ENCODE measurements at places on chromosomes 16 and 17.

DNA sequence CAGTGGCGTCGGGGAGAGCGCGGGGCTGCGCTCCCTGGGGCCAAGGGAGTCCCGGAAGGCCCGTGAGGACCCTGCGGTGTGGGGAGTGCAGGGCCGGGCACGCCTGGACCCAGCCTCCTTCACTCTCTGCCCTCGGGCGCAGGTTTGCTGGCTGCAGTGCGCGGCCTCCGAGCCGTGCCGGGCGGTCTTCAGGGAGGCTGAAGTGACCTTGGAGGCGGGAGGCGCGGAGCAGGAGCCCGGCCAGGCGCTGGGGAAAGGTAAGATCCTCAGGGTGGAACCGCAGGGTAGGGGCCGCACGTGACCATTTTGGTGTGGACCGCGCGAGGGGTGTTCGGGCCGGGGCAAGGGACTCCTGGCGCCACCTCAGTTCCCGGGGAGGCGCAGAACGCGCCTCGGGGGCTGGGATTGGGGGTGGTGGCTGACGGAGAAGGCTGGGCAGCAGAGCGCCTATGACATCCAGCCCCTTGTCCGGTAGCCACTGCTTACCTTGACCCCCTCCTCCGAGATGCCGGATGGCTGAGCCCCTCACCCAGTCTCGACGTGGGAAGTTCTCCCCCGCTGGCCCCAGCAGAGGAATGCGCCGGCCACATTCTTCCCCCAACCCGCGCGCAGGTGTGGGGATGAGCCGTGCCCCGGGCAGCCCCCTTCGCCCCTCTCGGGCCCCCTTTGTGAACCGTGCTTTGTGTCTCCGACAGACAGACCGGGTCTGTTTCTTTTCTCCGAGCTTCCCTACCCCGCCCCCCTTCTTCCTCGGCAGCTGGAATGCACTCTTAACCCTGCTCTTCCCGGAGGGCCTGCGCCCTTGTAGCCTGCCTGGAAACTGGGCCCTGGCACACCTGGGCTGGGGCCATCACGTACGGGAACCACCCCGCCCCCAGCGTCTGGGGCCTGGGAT lies 631 bp downstream of the CDH3 start:
- DNase-seq, result no peak

- DNase-seq, result no peak
These were observed 1.5 kb downstream of the CD2BP2 start for GRCh38 chr16:30353438-30354129.

- DNase-seq, result no peak
These were observed 77.6 kb upstream of the HLF start for GRCh38 chr17:55186937-55187770.

DNA sequence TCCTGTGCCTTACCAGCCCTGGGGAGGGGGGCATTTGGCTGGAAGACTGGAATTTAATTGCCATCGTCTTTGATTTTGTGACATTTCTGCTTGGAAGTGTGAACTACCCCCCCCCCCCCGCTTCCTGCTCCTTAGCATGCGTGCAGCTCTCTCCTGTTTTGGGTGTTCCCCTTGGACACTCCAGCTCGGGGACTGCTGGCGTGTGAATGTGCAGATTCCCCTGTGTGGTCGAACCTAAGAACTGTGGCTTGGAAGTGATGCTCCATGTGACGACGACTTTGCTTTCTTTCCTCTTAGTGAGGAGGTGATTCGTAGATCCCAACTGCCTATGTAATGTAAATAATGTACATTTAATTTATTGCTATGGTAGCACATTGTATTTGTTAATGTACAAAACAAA lies 26.1 kb downstream of the OR1D5 start:
- no peak for DNase-seq

DNA sequence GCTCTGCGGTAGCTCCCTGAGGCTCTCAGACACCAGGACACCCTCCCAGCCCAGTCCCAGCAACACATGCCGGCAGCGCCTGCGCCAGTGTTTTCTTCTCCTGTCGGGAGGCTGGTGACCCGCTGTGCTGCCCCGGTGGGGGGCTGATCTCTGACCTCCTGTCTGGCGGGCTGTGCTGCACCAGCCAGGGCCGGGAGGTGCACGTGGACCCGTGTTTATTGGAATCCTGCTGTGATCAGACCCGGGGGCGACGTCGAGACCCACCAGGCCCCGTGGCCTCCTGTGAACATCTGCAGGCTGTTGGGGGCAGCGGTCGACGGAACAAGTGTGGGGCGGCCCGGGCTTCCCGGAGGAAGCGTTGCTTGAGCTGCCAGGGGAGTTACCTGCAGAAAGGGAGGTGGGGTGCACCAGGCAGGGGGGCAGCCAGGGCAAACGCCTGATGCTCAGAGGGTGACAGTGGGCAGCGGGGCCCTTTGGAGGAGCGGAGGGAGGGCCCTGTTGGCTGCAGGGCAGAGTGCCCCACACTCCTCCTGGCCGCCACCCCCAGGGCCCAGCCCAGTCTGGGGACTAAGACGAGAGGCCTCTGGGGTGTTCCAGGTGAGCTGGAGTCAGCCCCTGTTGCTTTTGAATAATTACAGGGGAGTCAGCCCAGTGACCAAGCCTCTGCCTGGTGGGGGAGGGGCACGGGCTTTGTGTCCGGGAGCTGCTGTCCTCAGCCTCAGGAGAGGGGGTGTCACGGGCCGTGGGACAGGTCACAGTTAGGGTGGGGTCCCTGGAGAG lies 2.3 kb upstream of the SSTR5 start:
- DNase-seq, result no peak

- DNase-seq, result peak; percentile 50
These were observed 17.6 kb upstream of the SSTR5 start for GRCh38 chr16:1054660-1055556.

DNA sequence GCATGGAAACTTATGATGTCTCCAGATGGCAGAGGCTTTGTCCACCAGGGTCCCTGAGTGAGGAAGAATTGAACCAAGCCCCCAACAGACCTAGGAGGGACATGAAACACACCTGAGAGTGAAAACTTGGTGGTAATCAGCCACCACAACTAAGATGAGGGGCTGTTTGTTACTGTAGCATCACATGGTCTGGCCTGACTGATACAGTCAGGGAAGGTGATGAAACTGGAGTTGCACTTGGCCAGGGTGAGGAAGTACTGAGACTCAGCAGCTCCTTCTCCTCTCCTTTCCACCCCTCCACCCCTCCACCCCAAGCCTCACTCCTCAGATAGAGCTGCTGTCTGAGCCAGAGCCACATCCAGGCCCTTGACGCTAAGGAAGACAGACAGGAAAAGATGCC lies 37.2 kb downstream of the C16orf82 start:
- DNase-seq, result no peak

DNA sequence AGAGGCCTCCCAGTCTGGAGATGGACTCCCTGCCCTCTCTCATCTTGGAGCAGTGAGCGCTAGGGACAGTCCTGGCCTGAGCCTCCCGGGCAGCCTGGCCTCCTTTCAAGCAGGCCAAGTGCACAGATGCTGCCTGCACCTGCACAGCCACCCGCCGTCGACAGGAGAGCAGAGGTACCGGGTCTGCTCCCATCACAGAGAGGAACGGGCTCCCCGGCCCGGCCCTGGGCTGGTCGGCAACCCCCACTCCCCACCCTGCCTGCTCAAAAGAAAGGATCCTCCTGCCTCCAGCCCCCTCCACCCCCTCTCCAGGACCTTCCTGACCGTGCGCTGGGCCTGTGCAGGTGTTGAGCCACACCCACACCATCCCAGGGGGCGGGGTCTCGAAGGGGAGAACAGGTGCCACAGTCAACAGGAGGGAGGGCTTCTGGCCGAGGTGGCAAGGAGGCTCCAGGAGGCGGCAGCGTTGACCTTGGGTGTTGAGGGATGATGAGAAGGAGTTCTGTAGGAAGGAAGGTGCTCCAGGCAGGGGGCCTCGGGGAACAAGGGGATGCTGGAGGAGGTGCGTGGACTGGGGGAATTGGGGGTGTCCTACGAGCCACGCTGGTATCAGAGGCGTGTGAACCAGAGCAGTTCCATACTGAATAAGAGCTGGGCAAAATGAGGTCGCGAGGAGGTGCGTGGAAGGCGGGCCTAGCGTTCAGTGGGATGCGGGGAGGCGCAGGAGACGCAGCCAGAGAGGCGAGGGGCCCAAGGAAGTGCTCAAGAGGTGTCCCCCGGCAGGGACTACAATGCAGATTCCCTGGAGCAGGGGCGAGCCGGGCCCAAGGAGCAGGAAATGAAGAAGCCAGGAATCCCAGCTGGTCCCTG lies 967 bp upstream of the CDH15 start:
- DNase-seq, result no peak

GRCh38 chr16:10839279-10839666 lies 20.7 kb upstream of the TVP23A start:
- DNase-seq, result no peak

- no peak for DNase-seq
These were observed 27.5 kb downstream of the EPN2 start for GRCh38 chr17:19264681-19265080.

DNA sequence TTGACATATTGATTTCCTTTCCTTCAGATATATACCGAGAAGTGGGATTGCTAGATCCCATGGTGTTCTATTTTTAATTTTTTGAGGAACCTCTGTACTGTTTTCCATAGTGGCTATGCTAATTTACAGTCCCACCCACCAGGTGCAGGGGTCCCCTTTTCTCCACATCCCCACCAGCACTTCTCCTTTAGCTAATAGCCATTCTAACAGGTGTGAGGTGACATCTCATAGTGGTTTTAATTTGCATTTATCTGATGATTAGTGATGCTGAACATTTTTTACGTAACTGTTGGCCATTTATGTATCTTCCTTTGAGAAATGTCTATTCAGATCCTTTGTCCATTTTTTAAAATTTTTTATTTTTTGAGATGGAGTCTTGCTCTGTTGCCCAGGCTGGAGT lies 93.9 kb downstream of the SDR42E1 start:
- DNase-seq, result no peak

- DNase-seq, result no peak
These were observed 4.5 kb upstream of the TMEM235 start for GRCh38 chr17:78226759-78227454.

DNA sequence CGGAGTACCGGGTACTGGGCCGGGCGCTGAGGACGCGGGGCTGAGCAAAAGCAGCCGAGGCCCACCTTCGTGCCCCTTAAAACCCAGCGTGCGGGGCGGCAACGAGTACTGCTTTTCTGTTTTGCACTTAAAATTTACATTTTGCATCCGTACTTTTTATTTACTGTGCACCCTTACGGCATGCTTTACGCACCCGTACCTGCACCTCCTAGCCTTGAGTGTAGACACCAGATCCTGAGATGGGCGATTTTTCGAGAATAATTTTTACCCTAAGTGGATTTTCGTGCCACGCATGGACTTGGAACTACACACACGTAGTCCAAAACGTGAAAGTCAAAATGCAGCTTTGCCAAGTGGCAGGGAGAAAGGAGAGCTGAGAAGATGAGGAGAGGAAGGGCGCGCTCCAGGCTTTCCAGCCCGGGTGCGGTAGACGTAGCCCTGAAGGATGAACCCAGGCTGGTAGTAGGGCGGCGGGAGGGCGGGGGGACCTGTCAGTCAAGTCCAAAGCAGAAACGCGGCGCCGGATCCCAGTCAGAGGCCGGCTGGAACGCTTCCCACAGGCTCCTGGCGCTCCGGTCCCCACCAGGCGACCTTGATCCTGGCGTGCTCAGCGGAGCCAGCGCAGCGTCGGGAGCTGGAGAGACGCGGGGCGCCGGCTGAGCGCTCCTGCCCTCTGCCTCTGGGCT lies 1.2 kb upstream of the CBLN1 start:
- no peak for DNase-seq

- peak; percentile 68 for DNase-seq
These were observed 25.0 kb downstream of the NXN start for GRCh38 chr17:954431-955164.

DNA sequence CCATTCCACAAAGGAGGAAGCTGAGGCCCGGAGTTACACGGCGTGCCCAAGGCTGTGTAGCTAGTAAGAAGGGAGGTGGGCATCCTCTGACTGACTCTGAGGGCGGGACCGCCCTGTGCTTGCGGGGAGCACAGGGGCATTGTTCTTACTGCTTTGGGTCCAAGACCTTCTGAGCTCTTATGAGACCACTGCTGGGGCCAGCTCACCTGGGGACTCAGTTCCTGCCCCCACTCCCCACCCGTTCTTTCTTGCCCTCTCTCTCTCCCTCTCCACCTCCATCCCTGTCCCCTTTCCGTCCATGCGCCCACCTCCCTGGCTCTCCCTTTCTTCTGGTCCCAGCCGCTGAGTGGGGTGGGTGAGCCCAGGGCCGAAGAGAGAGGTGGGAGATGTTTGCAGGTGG lies 19.6 kb downstream of the CCR7 start:
- DNase-seq, result no peak

DNA sequence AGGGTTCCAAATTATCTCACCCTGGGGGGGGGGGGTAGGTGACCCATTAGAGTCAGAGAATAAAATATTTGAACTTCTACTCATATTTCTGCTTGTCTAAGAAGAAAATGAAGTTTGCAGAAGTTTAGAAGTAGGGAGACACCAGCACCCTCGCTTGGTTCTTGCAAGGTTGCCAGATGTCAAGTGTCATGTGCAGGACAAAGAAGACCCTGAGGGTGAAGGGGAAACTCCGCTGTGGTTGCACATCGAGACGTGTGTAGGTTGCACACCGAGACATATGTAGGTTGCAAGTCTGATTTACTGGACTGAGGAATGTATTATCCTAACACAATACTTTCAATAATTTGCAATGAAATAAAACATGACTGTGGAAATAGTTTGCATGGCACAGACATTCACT lies 42.4 kb upstream of the IRF8 start:
- no peak for DNase-seq

DNA sequence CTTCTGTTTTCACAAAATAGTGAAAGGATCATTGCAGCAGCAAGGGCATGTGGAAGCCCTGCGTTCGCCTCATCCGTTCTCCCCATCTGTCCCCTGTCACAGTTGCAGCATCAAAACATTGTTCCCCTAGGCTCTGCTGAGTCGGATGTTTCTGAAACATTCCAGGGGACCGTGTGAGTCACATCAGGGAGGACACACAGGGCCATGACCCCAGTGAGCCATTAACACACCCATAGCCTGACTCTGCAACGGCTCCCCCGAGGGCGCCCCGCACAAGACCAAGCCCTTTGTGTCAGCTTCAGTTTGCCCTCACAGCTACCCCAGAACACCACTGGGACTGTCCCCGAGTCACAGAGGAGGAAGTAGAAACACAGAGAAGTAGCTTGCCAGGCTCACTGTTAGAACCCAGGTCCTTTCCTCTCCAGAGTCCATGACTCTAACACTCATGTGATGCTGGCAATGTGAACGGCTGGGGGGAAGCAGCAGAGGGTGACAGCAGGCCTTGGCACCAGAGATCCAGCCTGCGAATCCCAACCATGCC lies 63.3 kb upstream of the HSBP1 start:
- DNase-seq, result peak; percentile 76

DNA sequence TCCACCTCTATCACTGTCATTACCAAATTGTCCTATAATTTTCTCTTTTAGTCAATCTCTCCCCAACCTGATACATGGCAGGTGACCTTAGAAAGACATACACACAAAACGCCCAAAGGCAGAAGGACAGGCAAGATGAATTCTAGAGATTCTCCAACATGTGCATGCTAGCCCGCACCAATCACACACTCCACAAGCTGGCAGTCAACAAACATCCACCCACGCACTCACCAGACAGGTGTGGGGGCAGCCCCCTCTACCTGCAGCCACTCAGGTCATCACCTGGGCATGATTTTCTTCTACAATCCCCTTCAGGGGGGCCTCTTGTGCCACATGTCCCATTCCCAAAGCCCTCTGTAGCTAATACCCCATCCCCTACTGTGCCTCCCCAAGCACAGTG lies 9.5 kb downstream of the MPP2 start:
- no peak for DNase-seq
